ENCODE measurements at places on chromosomes 3 and 15. TPM values are rescaled to one million over a fixed set of nuclear protein-coding genes. Genes with fewer than 3 reads are reported as not detected.

CFAP100 gene
- not detected for total RNA-seq

RTP3 gene
- total RNA-seq: not detected

KBTBD8 gene
- 4.3 TPM for total RNA-seq

GOLGA6L4 gene
- total RNA-seq: 2.3 TPM

GOLGA6L10 gene
- 1.9 TPM for total RNA-seq

DPPA2 gene
- total RNA-seq: not detected

CLRN1 gene
- total RNA-seq: not detected

- no peak for DNase-seq
Observed at GRCh38 chr3:65351753-65352152, 664.0 kb upstream of the ADAMTS9 start.

- peak; percentile 40 for DNase-seq
Observed at GRCh38 chr15:64412216-64412615, 24.6 kb downstream of the TRIP4 start.

DNA sequence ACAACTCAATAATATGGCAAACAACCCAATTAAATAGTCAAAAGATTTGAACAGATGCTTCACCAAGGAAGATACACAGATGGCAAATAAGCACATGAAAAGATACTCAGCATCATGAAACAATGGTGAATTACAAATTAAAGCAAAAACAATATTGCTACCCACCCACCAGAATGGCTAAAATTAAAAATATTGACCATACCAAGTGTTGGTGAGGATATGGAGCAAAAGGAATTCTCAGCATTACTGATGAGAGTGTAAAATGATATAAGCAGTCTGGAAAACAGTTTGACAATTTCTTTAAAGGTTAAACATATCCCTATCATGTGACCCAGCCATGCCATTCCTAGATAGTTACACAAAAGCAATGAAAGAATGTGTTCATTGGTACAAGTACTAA, 5.7 kb upstream of the PXYLP1 start:
- no peak for DNase-seq

GRCh38 chr3:87900061-87900460, 158.7 kb downstream of the CGGBP1 start:
- peak; percentile 3 for DNase-seq

DNA sequence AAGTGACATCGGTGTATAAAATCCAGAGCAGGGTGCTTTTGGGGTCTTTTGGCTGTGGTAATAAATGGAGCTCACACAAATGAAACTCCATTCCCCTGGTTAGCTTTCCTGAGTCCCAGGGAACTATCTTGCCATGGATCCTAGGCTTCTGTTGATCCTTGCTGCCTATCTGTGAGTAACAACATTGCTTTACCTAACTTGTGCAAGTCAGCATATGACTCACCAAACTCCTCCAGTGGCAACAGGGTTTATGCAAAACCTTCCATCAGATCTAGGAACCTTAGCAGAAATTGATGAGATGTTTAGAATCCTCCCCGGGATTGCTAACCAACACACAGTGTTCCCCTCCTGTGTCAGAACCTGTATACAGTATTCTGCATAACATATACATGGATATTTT, 105.4 kb downstream of the SCAPER start:
- DNase-seq: peak; percentile 63

DNA sequence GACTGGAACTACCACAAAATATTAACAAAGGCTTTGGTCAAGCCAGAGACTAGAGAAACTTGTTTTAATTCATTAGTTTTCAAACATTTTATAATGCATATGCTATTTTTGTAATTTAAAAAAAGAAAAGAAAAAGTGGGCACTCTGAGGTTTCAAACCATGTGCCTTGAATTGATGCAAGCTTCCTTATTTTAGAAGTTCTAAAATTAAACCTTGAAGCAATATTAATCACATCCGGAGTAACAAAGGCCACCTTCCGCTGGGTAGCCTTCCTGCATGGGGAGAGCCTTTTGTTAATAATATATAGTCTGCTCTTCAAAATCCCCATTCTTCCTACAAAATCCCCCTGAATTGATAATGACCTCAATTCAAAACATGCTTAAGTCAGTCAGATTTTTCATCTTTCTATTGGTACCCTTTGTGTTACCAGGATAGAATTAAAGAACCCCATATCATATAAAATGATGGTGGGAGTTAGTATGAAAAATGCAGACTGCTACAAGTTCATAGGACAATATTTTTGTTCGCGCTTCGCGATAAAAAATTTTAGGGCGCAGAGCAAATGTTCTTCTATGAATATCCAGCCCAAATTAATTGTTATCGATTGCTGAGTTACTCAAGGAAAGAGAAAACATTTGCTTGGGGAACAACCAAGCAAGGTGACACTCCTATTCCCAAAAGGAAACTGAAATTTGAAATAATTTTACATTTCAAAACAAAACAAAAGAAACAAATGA, 30.6 kb downstream of the LDHAL6B start:
- no peak for DNase-seq

DNA sequence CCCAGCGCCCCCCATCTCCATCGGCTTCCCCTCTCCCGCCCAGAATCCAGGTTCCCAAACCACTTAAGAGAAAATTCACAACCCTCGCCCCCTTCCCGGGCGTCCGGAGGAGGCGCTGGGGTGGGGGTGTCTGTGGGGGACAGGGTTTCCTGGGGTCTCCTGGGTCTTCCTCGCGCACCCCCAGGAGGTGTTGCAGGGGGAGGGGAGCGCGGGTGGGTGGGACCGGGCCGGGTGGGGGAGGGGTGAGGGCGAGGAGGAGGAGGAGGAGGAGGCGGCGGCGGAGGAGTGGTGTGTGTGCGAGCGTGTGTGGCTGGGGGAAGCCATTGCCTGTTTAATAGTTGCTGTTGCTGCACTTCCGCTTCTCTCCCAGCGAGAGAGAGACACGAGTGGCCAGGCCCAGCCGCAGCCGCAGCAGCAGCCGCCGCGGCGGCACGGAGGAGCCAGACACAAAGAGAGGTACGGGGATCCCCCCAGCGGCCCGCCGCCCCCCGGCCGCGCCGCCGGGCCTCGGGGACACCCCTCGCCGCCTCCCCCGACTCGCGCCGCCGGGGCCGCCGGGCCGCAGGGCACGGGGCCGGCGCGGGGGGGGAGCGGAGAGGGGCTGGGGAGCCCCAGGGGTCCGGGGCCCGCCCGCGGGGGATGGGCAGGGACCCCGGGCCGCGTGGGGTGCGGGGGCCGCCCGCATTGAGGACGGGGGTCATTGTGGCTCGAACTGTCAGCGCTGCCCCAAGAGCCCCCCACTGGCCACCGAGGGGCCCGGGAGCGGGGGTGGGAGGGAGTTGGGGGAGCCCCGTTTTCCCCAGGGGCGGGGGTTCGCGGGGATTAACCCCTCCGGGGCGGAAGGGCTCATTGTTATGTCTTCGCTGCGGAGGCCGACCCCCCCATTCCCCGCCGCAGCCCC, at the start of gene UBE2E1:
Gene UBE2E1, plus strand, starts transcription at position 323 of the 901 bp plus-strand sequence. CDS start 1,315 bp downstream, outside the sequence.
- peak; percentile 60 for DNase-seq

- no peak for DNase-seq
Observed at GRCh38 chr3:141316851-141317250, 51.5 kb upstream of the ZBTB38 start.

GRCh38 chr3:128319741-128320141, 146.9 kb downstream of the DNAJB8 start:
- DNase-seq: no peak

GRCh38 chr15:51706291-51706690, 25.0 kb downstream of the SCG3 start:
- DNase-seq: no peak

GRCh38 chr15:28903555-28903954, 17.8 kb downstream of the APBA2 start:
- no peak for DNase-seq

GRCh38 chr15:48693484-48693883, 48.0 kb upstream of the FBN1 start:
- no peak for DNase-seq

DNA sequence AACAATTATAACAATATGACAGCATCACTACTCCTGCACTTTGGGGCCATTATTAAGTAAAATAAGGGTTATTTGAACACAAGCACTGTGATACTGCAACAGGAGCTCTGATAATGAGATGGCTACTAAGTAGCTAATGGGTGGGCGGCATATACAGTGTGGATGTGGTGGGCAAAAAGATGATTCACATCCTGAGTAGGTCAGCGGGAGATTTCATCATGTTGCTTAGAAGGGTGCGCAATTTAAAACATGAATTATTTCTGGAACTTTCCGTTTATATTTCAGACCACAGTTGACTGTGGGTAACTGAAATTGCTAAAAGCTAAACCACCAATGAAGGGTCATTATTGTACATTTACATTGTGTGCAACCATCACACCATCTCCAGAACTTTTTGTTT, 42.3 kb downstream of the FBXO22 start:
- no peak for DNase-seq

GRCh38 chr3:115018694-115019093, 128.4 kb downstream of the ZBTB20 start:
- no peak for DNase-seq

GRCh38 chr3:39809181-39809994, at the start of gene MYRIP:
Gene MYRIP, plus strand, starts transcription at chr3:39809609. Its CDS starts 91,208 bp downstream, at chr3:39900817.
- peak; percentile 36 for DNase-seq

GRCh38 chr15:73118055-73118454, 65.8 kb downstream of the NEO1 start:
- no peak for DNase-seq

DNA sequence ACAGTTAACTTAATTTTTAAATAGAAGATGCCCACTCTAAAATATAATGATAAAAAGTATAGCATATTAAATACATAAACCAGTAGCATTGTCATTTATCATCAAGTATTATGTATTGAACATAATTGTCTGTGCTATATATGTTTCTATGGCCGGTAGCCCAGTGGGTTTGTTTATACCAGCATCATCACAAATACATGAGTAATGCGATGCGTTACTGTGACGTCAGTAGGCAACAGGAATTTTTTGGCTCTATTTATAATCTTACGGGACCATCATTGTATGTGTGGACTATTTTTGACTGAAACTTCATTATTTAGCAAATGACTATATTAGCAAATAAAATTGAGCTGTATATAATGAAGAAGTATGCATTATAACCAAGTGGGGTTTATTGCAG, 82.1 kb downstream of the FLNB start:
- no peak for DNase-seq

All from MCF 10A (cell line).